ENCODE measurements at places on chromosomes 12 and 14.

DNA sequence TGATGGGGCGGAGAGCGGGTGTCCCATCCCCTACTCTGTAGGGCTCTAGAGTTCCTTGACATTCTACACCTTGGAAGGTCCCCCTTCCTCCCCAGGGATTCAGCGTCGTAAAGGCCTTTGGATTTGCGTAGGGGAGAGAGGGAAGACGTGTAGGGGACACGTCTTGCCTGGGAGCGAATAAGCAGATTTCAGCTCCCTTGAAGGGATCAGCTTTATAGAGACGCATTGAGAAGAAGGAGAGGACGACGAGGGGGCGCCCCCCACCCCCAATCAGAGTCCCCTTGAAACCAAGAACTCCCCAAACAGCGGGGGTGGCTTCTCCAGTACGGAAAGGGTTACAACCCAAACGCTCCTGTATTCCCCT lies 324 bp downstream of the CALCOCO1 start:
- no peak for DNase-seq

DNA sequence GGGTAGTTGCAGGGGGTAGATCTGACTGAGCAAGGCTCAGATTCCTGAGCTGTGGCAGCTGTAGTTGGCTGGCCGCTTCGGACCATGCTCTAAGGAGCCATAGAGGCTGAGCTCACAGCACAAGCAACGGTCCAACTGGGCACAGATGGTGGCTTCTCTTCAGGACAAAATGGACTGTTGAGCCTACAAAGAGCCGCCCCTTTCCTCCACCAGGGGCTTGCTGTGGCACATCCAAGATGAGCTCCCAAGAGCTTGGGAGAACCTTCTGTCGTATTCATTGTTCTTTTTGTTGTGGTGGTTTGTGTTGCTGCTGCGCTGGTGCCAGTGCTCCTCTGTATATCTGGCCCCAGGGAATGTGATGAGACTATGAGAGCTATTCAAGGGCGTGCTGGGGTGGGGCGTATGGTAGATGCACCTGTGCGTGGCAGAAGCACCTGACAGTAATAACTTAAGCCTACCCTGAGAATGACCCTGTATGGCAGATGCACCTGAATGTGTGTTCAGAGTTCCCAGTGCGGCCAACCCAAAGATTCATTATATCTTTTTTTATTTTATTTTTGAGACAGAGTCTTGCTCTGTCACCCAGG lies 17.8 kb upstream of the LGALS3 start:
- no peak for DNase-seq

DNA sequence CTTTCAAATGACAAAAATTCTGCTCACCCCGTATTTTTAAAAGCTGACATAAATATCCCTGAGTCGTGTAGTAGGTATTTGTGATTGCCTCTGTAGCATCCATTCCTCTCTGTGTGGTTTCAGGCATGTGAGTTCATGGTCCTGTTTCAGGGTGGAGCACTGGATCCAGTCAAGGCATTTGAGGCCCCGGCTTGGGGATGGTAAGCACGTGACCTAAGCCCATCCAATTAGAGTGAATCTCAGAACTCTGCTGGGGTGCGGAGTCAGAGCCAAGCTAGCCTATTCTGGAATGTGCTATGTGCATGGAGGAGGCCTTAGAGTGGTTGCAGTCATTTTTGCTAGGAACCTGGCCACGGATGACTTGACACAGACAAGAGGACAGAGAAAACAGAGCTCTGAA lies 4.3 kb upstream of the CSRP2 start:
- DNase-seq, result no peak

GRCh38 chr12:943051-943450 lies 6.4 kb downstream of the RAD52 start:
- DNase-seq, result no peak

DNA sequence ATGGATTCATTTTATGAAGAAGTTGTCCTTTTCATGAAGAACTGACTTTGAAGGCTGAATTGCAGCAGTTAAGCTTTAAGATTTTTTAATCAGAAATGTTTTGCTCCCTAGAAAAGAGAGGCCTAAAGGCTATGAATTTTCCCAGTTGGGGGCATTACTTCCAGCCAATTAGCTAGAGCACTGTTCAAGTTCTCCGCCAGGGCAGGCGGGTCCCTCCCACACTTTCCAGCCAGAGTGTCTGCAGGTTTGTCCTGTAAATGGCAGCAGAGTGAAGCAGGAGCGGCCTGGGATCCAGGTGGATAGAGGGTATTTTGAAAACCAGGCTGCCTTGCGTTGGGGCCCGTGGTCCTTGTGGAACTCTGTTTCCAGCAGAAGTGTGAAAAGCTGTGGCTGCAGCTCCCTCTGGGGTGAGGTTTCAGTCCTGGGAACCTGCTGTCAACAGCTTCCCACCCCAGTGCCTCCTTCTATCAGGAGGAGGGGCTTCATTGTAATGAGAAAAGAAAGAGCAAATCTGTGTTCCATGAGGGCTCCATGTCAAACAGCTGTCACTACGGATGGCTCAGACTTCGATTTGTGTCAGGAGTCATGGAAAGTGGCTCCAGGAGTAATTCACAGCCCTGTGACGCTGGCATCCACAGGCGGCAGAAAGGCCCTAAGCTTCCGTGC lies 210.7 kb upstream of the TMEM132C start:
- no peak for DNase-seq

- no peak for DNase-seq
Measured at GRCh38 chr12:69484428-69484827, 14.2 kb downstream of the FRS2 start.

GRCh38 chr12:106284358-106285105 lies 18.0 kb upstream of the TCP11L2 start:
- no peak for DNase-seq

GRCh38 chr12:48980389-48980952 lies 2.3 kb downstream of the WNT1 start:
- no peak for DNase-seq

- DNase-seq, result no peak
Measured at GRCh38 chr12:21328578-21328977, 6.1 kb downstream of the SLCO1A2 start.

Data from activated CD8-positive, alpha-beta memory T cell treated with anti-CD3 and anti-CD28 coated beads for 1 hour (primary cell).